Suprapubic skin (tissue), 4 donors: ENCODE measurements at places on chromosomes 2 and 18. TPM values are rescaled to one million over a fixed set of nuclear protein-coding genes. Genes with fewer than 3 reads are reported as not detected.

GRCh38 chr2:236568068-236568921, 1.3 kb upstream of the ACKR3 start:
- H3K27ac ChIP-seq: peak overlapping the region; percentile 89
- no peaks in the 10 kb centered on the region for H3K36me3 ChIP-seq
- DNase-seq: no peak
- H3K4me1 ChIP-seq: peaks cover 50% of the 10 kb centered on the region

DNA sequence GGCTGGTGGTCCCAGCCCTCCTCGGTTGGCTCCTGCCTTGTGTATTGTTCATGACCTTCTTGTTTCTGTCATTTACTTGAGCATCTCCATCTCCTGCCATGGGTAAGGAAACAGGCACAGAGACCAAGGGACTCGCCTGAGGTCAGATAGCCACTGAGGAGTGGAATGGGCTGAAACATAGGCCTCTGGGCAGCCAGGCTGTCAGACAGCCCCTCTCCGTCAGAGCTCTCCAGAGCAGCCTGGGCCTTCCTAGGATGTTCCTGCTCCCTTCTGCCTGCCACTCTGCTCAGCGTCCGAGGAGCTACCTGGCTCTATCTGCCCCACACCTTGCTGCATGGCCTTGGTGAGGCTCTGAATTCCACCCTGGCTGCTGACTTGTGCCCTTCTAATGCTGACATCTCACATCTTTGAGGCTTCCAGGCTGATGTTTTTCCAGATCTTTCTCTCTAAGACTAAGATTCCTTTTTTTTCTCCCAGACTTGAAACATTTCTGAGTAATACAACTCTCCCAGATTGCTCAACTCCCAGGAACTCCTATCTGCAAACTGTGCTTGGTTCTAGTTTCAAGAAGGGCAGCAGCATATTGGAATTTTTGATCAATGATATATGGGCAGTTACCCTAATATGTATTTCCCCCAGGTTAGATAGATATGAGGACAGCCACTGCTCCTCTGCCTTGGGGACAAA, 67.7 kb downstream of the MCFD2 start:
- peak overlapping the region; percentile 91 for H3K27ac ChIP-seq
- H3K27me3 ChIP-seq: no peaks in the 10 kb centered on the region
- H3K36me3 ChIP-seq: no peaks in the 10 kb centered on the region
- no peak overlapping the region for H3K4me3 ChIP-seq
- DNase-seq: no peak
- H3K4me1 ChIP-seq: peaks cover 66% of the 10 kb centered on the region

GRCh38 chr2:151840216-151841046, 12.2 kb upstream of the ARL5A start:
- H3K36me3 ChIP-seq: no peaks in the 10 kb centered on the region
- no peaks in the 10 kb centered on the region for H3K27me3 ChIP-seq
- H3K4me1 ChIP-seq: peaks cover 3% of the 10 kb centered on the region
- peak overlapping the region; percentile 6 for H3K27ac ChIP-seq

- no peak overlapping the region for H3K4me3 ChIP-seq
Measured at GRCh38 chr2:235238537-235238936, 255.3 kb upstream of the AGAP1 start.

DNA sequence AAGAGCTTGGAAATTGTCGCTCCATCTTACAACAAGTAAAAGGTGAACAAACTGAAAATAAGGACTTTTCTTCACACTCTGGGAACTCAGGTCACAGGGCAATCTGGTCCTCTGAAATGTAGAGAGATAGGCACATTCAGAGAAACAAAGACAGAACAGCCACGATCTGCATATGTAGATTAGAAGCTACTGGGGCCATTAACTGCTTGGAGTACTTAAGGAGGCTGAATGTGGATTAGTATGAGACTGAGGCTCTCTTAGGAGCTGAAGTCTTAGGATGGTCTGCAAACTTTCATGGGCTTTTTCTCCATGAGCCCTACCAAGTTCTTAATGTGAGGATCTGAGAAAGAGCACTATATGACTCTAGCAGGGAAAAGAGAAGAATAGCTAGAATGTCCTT, 265.3 kb upstream of the NXPH2 start:
- no peaks in the 10 kb centered on the region for H3K27me3 ChIP-seq
- H3K27ac ChIP-seq: no peak overlapping the region
- H3K4me3 ChIP-seq: no peak overlapping the region
- no peaks in the 10 kb centered on the region for H3K4me1 ChIP-seq
- H3K36me3 ChIP-seq: no peaks in the 10 kb centered on the region
- no peak for DNase-seq

GRCh38 chr2:194842871-194843270, 814.2 kb upstream of the SLC39A10 start:
- H3K27ac ChIP-seq: no peak overlapping the region
- H3K4me3 ChIP-seq: no peak overlapping the region
- no peaks in the 10 kb centered on the region for H3K4me1 ChIP-seq
- H3K36me3 ChIP-seq: no peaks in the 10 kb centered on the region
- no peaks in the 10 kb centered on the region for H3K27me3 ChIP-seq

GRCh38 chr2:34806891-34807290, 1207.8 kb upstream of the FAM98A start:
- no peak for DNase-seq
- H3K27me3 ChIP-seq: no peaks in the 10 kb centered on the region
- no peaks in the 10 kb centered on the region for H3K4me1 ChIP-seq
- H3K4me3 ChIP-seq: no peak overlapping the region
- no peaks in the 10 kb centered on the region for H3K36me3 ChIP-seq

- H3K36me3 ChIP-seq: no peaks in the 10 kb centered on the region
- H3K27ac ChIP-seq: no peak overlapping the region
- peaks cover 5% of the 10 kb centered on the region for H3K4me1 ChIP-seq
- H3K4me3 ChIP-seq: no peak overlapping the region
- no peaks in the 10 kb centered on the region for H3K27me3 ChIP-seq
Measured at GRCh38 chr2:207046724-207047123, 107.4 kb downstream of the CPO start.

DNA sequence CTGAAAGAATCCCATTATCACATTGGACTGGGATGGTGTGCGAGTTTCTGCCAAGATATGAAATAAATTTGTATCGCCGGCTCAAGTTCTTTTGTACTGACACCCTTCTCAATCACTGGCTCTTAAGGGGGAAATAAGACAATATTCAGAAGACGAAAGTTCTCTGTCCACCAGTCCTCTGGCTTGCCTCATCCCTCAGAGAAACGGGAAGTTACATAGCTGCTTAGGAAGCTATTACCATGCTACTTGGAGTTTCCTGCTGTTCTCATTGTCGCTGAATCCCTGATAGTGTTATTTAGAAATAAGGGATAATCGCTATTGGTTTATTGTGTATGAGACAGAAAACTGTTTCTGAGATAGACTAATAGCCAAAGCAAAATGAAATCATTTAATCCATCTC, 205.0 kb upstream of the ZNF521 start:
- peaks cover 12% of the 10 kb centered on the region for H3K4me1 ChIP-seq
- no peak overlapping the region for H3K4me3 ChIP-seq
- no peak for DNase-seq
- H3K36me3 ChIP-seq: no peaks in the 10 kb centered on the region

The OTOS gene
- total RNA-seq: not detected

The GALNT13 gene
- total RNA-seq: 0.97 TPM

The FTCDNL1 gene
- 7.3 TPM for total RNA-seq

The MYL1 gene
- total RNA-seq: not detected

The SERPINB13 gene
- total RNA-seq: 10.9 TPM

The TUBB8B gene
- total RNA-seq: not detected

The RAB6C gene
- total RNA-seq: not detected
